ENCODE measurements at places on chromosomes 13 and 19.

GRCh38 chr19:20162821-20163220 is 4.2 kb upstream of the ZNF486 start:
- DNase-seq: no peak

DNA sequence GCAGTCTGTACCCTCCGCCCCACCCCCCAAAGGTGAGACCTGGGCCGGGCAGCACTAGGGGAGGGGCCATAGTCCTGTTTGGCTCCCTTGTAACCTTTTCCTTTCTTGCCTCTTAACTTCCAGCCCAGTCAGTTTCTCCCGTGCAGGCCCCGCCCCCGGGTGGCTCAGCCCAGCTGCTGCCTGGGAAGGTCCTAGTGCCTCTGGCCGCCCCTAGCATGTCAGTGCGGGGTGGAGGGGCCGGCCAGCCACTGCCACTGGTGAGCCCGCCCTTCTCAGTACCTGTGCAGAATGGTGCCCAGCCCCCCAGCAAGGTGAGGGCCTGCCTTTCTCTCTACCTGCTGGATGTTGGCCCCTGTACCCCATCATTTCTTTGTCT is 10.5 kb upstream of the PRR19 start:
- DNase-seq: no peak

DNA sequence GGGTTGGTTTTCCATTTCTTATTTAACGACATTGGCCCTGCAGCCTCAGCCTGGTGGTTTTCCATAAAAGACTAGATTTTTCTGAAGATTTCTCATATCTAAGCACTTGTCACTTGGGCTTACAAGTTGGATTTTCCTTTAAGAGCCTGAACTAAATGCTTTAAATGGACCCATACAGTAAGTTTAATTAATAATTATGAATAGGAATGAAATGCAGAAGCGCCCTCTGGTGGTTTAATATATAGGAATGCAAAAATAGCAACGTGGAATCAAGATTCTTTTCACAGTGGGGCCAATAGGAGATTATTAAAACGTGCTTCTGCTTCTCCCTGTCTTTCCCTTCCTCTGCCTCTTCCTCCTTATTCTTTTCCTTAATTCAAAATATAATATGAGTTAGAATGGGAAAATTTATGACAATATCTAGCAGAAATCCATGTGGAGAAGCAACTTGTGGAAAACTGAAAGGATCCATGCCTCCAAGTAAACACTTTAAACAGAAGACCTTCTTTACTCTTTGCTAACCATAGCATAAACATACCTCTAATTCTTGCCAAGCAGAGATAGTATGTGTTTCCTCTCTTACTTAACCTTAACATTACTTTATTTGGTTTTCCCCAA is 324.0 kb downstream of the GPC5 start:
- DNase-seq: no peak

DNA sequence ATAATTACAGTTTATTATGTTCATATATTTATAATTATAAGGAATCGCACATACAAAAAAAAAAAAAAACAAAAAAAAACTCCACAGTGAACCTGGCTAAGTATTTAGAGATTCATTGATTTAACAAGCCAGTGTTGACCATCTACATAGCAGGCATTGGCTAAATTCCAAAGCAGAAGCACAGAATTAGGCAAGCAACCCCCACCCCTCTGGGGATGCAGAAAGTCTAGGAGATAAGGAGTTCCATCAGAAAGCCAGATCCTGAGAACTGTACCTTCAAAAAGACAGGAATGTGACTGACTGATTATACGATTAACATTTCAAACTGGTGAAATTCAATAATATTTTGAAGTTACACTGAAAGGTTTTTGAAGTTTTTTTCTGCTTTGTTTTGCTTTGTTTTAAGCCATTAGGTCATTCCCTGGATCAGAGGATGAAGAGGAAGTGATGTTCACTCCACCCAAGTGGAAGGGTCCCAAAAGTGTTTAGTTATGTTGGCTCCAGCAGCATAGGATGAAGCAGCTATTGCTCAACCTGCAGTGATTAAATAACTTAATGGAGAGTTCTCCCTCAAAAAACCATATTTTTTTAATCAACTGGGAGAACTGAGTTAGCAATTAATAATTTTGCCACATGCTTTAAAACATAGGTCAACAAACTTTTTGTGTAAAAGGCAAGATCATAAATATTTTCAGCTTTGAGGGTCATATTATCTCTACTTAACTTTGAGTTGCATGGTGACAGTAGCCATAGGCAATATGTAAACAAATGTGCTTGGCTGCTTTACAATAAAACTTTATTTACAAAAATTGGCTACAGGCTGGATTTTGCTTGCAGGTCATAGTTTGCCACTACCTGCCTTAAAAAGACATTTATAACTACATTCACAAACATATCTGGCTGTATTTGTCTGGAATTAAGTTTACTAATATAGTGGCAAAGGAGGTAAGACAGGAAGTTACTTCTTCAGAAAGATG is 49.6 kb downstream of the DOCK9 start:
- DNase-seq: no peak

DNA sequence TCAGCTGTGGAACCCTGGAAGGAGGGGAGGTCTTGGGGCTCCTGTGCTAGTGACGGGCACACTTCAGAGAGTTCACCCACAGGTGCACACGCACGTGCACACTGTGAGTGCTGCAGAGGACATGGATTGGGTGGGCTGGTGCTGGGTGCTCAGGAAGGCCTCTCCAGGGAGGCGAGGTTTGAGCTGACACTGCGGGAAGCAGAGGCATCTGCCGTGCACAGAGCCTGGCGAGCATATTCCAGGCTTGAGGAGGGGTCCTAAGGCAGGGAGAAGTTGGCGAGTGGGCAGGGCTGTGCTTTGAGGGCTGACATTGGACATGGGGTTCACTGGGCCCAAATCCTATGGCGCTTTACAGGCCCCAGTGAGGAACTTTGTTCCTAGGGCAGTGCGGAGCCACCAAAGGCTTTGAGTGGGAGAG is 25.6 kb downstream of the CCDC8 start:
- DNase-seq: no peak

DNA sequence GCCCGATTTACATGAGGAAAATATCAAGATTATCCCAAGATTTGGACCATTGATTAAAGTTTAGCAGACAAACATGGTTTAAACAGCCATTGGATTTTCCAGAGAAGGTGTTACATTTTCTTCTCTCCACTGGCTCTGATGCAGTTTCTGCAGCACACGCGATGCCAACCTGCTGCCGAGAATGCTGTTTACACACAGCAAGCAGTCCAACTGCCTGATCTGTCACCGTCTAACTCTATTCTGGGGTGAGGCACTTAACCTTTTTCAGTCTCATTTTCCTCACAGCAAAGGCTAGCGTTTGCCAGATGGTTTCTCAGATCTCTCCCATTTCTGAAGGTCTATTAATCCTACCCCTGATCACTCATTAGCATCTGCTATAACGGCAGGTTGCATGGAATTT is 763.5 kb upstream of the GPC6 start:
- no peak for DNase-seq

- DNase-seq: no peak
Measured at GRCh38 chr13:29709407-29710069, 114.0 kb upstream of the SLC7A1 start.

Data from activated naive CD4-positive, alpha-beta T cell treated with Interleukin-2 at 50 U/mL for 16 hours (primary cell).